ENCODE measurements at places on chromosomes 1 and 21. TPM values are rescaled to one million over a fixed set of nuclear protein-coding genes. Genes with fewer than 3 reads are reported as not detected.

GRCh38 chr1:154934358-154934948, 2.1 kb downstream of the PMVK start:
- peaks cover 8% of the 10 kb centered on the region for H3K4me1 ChIP-seq
- no peak for DNase-seq
- no peaks in the 10 kb centered on the region for H3K36me3 ChIP-seq
- no peak overlapping the region for H3K27ac ChIP-seq
- H3K4me3 ChIP-seq, result no peak overlapping the region
- no peaks in the 10 kb centered on the region for H3K27me3 ChIP-seq

Gene TNNI3K
- total RNA-seq, result not detected

Gene GOLPH3L
- 2.3 TPM for total RNA-seq

- no peaks in the 10 kb centered on the region for H3K36me3 ChIP-seq
- no peak for DNase-seq
- peaks cover 7% of the 10 kb centered on the region for H3K4me1 ChIP-seq
- no peak overlapping the region for H3K27ac ChIP-seq
Measured at GRCh38 chr1:46394872-46395465, 852 bp downstream of the FAAH start.

Gene YIPF1
- total RNA-seq, result 21.7 TPM

DNA sequence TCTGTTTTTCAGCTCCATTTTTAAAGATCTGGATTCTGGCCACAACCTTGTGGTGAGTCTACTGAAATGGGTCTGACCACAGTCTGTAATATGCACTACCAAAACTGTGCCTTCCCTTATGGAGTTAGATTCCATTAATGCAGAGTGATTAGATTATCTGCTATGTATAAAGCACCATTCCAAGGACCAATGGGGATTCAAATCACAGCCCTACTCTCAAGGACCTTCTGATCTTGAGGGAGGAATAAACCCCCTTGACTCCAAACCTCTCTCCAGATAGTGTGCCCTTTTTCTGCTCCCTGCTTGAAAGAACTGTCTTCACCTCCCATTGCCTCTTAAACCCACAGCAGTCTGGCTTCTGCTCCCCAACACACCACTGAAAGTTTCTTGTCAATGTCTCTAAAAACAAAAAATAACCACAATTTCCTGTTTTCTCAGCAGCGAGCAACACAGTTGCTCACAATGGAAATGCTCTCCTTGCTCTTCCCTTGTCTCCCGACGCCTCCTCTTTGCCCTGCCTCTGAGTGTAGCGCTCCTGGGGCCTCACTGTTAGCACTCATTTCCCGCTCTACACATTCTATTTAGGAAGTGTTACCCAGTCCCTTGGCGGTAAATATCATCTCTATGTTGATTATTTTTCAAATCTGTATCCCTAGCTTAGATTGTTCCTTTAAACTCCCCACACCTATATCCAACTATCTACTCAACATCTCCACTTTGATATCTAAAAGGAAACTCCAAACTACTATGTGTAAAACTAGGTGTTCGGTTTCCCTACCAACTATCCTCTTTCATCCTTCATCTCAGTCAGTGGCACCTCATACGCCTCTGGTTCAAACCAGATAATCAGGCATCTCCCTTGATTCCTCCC, 13.6 kb downstream of the PCNX2 start:
- no peaks in the 10 kb centered on the region for H3K27me3 ChIP-seq
- no peaks in the 10 kb centered on the region for H3K36me3 ChIP-seq
- no peak overlapping the region for H3K4me3 ChIP-seq

- no peak for DNase-seq
- no peaks in the 10 kb centered on the region for H3K27me3 ChIP-seq
- H3K27ac ChIP-seq, result no peak overlapping the region
- H3K4me3 ChIP-seq, result no peak overlapping the region
- H3K4me1 ChIP-seq, result no peaks in the 10 kb centered on the region
Measured at GRCh38 chr1:30695439-30695841, 27.9 kb downstream of the MATN1 start.

Gene FCGR2B
- not detected for total RNA-seq

Gene TRAF3IP3
- not detected for total RNA-seq

DNA sequence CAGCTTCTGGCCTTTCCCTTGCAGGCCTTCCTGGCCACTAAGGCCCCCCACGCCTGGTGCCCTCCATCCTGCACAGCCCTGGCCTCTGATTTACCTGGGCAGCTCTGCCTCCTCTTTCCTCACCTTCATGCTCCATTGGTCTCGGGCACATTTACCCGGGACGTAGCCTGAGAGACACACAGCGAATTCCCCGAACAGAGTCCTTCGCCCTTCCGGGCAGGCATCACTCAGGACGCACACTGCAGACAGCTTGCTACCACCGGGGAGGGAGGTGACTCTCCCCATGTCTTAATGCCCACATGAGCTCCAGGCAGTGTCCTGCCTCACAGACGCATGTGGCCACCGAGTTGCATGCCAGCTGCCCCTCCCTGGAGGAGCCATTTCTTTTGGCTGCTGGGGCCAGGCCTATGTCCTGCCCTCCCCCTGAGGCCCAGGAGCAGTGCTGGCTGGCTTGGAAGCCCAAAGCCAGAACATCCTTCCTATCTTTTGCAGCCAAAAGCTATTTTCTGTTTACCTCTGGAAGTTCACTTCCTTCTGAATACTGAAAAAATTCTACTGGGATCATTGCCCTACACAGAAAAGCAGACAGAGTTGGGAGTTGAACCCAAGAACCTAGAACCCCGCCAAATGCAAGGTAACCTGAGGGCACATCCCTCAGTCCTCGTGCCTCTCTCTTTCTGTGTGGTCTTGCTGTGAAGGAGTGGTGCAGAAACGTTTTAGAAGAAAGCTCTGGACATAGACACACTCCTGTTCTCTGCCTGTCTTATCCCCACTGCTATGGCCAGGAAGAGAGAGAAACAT, 209.5 kb downstream of the TOMM20 start:
- no peaks in the 10 kb centered on the region for H3K27me3 ChIP-seq
- no peaks in the 10 kb centered on the region for H3K36me3 ChIP-seq
- peaks cover 18% of the 10 kb centered on the region for H3K4me1 ChIP-seq
- no peak overlapping the region for H3K27ac ChIP-seq
- H3K4me3 ChIP-seq, result no peak overlapping the region
- DNase-seq, result no peak

GRCh38 chr1:234169161-234169849, 204.0 kb upstream of the COA6 start:
- H3K36me3 ChIP-seq, result no peaks in the 10 kb centered on the region
- H3K4me3 ChIP-seq, result no peak overlapping the region
- no peak for DNase-seq
- H3K27me3 ChIP-seq, result peaks cover 8% of the 10 kb centered on the region
- H3K27ac ChIP-seq, result no peak overlapping the region
- no peaks in the 10 kb centered on the region for H3K4me1 ChIP-seq

GRCh38 chr1:27388337-27389005, 4.0 kb upstream of the GPR3 start:
- no peak overlapping the region for H3K4me3 ChIP-seq
- no peaks in the 10 kb centered on the region for H3K27me3 ChIP-seq
- peaks cover 11% of the 10 kb centered on the region for H3K4me1 ChIP-seq
- H3K36me3 ChIP-seq, result peaks cover 4% of the 10 kb centered on the region

Gene OR2M2
- not detected for total RNA-seq

GRCh38 chr1:184941735-184942134, 32.6 kb downstream of the NIBAN1 start:
- H3K4me3 ChIP-seq, result no peak overlapping the region
- no peak overlapping the region for H3K27ac ChIP-seq
- peaks cover 3% of the 10 kb centered on the region for H3K36me3 ChIP-seq
- no peaks in the 10 kb centered on the region for H3K27me3 ChIP-seq
- peaks cover 3% of the 10 kb centered on the region for H3K4me1 ChIP-seq

GRCh38 chr21:44052071-44052829, 40.1 kb downstream of the TRAPPC10 start:
- H3K27me3 ChIP-seq, result no peaks in the 10 kb centered on the region
- H3K27ac ChIP-seq, result no peak overlapping the region
- H3K36me3 ChIP-seq, result peaks cover 76% of the 10 kb centered on the region
- DNase-seq, result no peak
- H3K4me1 ChIP-seq, result no peaks in the 10 kb centered on the region
- no peak overlapping the region for H3K4me3 ChIP-seq

DNA sequence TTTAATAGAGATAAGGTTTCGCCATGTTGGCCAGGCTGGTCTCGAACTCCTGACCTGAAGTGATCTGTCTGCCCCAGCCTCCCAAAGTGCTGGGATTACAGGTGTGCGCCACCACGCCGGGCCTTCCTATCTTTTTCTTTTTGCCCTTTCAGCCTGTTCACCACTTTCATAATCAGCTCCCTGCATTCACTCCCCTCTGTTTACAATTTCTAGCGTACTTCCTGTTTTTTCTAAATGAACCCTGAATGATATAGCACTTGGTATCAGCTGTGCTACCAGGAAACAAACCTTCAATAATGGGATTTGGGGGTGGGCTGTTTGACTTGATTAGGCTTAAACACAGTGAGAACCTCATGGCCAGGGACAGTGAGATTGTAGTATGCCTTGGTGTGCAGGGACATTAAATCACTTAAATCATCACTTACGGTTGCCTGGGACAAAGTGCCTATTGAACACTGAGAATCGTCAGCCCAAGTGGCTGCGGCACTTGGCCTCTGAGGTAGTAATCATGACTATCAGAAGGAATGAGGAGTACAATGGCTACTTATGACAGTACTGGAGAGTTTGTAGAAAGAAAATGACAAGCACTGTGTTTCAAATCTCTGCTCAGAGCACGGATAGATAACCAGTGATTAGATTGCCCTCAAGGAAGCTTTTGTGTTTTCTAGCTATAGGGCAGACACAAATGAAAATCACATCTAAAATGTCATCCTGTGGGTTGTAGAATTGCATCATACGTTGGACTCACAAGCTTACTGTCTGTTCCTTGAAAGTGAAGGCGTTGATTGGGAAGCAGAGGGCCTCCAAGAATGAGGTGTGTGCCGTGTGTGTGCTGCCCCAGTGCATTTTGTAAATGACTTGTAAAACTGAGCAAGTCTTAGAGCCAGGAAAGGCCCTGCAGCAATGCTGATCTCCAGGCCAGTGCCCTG, 661.8 kb downstream of the MATN1 start:
- H3K4me3 ChIP-seq, result no peak overlapping the region
- peaks cover 17% of the 10 kb centered on the region for H3K4me1 ChIP-seq
- no peak for DNase-seq
- no peak overlapping the region for H3K27ac ChIP-seq

DNA sequence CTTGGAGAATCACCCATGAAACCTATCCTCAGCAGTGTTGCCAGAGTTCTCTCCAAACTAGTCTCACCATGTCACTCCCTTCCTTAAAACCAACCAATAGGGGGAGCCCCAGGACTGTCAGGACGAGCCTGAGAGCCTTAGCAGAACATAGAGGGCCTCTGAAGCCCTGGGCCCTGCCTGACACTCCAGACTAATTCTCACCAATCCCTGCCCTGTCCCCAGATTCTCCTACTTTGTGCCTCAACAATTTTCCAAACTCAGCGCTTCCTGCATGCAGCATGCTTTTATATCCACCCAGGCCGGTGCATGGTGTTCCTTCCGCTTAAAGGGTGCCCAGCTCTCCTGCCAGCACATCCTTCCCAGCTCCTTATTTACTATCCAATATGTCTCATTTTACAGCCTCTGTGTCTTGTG, 42.7 kb downstream of the HSD3B1 start:
- no peaks in the 10 kb centered on the region for H3K36me3 ChIP-seq
- no peak overlapping the region for H3K4me3 ChIP-seq
- H3K27me3 ChIP-seq, result no peaks in the 10 kb centered on the region
- no peak overlapping the region for H3K27ac ChIP-seq

Measured in SJSA1 (cell line).